ENCODE measurements at places on chromosomes 6 and 20.
A peak's percentile ranks its signal among the peaks of the same experiment; 100 is the strongest.

GRCh38 chr6:19551611-19552010 is 285.6 kb upstream of the ID4 start:
- no peak for DNase-seq

GRCh38 chr6:154113392-154113791 is 74.4 kb downstream of the OPRM1 start:
- DNase-seq = no peak

- no peak for DNase-seq
Measured at GRCh38 chr20:58452667-58453255, 62.4 kb downstream of the APCDD1L start.

- DNase-seq = no peak
Measured at GRCh38 chr6:9795880-9796279, 619.0 kb downstream of the TFAP2A start.

GRCh38 chr20:8670893-8671215 is 398.0 kb upstream of the PLCB4 start:
- DNase-seq = no peak

DNA sequence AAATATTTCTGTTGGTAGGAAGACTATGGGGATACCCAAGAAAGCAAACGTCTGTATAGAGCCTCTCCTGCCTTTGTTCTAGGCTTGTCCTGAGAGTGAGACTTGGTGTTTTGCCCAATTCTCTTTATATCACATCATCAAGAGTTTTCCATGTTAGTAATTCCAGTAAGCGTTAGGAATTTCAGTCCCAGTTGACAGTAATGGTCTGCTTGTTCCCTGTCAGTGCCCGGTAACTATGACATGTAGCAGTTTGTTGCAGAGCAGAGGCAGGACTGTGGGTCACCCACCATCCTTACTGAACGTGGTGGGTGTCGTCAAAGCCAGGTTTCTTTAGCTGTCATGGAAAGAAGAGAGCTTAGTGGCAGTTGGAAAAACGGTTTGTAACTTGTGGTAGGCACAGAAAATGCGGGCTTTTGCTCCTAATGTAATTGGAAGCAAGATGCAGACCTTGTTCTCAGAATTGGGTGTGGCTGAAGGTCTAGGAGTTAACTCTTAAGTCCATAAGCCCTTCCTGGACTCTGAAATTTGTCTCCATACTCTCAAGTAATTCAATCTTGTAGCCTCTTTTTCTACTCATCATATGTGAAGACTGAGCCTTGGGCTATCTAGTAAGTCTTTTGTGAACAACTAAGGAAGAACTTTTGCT is 188.8 kb downstream of the TMEM242 start:
- DNase-seq = no peak

DNA sequence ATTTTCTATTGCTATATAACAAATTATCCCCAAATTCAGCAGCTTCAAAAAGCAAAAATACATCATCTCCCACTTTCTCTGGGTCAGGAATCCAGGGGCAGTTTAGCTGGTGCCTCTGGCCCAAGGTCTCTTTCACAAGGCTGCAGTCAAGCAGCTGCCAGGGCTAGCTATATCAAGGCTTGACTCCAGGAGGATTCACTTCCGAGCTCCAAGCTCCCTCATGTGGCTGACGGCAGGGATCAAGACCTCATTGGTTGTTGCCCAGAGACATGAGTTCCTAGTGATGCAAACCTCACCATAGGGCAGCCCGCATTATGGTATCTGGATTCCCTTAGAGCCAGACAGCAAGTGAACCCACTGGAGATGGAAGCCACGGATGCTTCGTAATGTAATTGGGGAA is 1.3 kb upstream of the VNN1 start:
- no peak for DNase-seq

DNA sequence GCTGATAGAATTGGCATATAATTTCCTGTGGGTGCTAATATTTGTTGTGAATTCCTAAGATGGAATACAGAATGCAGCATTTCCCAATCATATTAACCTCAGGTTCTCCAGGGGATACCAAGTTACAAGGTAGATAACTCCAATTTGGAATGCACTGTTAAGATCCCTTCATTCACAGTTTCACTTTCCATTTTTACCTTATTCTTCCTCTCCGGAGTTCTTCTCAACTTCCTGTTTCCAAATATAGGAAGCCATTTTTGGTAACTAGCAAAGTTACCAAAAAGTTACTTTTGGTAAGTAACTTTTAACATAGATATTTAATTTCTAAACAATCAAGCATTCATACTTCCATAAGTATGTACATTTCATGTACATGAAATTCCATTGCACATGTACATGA is 63.5 kb upstream of the PHACTR2 start:
- no peak for DNase-seq

- peak; percentile 69 for DNase-seq
Measured at GRCh38 chr6:84027340-84028181, 6.0 kb upstream of the MRAP2 start.

DNA sequence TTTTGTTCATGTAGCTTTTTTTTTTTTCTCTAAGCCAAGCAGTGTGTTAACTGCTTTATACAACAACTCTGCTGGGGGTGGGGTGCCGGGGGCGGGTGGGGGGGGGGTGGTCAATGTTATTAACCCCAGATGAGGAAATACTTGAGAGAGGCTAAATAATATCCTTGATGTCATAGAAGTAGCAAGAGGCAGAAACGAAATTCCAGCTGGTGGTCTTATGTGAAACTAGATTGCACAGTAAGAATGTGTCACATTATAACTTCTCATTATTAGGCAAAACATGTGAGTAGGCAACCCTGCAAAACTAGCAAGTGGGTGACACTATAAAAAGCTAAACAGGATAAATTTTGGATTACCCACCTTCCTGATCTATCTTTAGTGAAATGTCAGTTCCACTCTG is 12.8 kb downstream of the MYLK4 start:
- no peak for DNase-seq

All from breast epithelium (tissue), 4 donors.